ENCODE measurements at places on chromosomes 3 and 15.
A peak's percentile ranks its signal among the peaks of the same experiment; 100 is the strongest.

GRCh38 chr3:117380631-117381030 lies 671.1 kb downstream of the TUSC7 start:
- no peak for DNase-seq

- DNase-seq, result no peak
Observed at GRCh38 chr3:112364291-112364690, 31.3 kb downstream of the CD200 start.

DNA sequence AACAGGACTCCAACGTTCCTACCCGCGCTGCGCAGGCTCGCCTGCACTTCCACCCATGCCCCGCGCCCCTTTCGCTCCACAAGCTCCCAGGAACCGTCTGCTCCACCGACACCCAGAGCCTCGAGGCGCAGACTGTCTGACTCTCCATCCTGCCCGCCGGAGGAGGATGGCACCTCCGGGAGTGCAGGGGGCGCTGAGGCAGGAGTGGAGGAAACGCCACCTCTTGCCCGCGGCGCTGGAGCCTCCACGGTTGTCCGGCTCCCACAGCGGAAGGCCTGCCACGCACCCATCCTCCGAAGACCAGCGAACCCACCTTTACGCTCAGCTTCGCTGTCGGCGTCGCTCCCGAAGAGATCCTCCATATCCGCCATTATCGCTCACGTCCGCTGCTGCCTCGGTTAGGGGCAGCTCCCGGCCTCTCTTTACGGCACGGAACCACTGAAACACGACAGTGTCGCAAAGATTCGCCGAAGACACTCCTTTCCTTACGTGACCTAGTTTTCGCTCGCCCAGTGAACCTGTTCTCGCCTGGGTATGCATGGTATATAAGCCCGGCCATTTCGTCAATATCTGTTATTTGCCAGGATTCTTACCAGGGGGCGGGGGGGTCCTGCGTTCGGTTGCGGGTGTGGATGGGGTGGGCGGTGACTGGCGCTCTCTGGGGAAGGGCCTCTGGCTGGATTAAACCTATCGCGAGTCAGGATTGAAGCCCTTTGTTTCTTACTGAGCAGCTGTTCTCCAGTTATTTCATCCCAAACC lies at the start of gene LEO1:
TSS of gene LEO1 (minus strand) at position 404 of the 759 bp plus-strand sequence. CDS start at position 371, 33 bp downstream.
- DNase-seq, result peak; percentile 94

DNA sequence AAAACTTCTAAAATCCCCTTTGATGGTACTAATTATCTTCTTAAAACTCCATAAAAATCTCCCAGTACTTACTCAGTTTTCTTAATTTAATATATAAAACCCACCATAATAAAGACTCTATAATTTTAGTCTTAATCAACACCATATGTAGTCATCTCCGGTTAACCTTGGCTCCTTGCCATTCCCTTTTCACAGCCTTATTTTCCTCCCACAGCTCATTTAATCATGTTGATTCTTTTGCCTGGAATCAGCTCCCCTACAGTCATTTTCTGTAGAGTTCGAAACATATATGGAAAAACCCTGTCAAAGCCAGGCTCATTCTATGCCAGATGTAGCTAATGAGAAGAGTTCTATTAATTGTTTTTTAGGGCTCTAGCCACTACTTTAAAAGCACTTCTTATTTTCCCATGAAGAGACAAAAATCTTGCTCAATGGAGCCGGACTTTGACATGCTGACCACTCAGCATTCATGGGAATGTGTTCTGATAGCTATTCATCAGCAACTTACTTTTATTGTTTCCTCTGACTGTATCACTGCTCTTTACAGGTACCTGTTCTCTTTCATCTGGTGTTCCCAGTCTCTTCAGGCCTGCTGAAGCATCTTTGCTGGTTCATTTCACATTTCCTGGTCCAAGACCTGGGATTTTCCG lies 573.4 kb downstream of the NAALADL2 start:
- no peak for DNase-seq

DNA sequence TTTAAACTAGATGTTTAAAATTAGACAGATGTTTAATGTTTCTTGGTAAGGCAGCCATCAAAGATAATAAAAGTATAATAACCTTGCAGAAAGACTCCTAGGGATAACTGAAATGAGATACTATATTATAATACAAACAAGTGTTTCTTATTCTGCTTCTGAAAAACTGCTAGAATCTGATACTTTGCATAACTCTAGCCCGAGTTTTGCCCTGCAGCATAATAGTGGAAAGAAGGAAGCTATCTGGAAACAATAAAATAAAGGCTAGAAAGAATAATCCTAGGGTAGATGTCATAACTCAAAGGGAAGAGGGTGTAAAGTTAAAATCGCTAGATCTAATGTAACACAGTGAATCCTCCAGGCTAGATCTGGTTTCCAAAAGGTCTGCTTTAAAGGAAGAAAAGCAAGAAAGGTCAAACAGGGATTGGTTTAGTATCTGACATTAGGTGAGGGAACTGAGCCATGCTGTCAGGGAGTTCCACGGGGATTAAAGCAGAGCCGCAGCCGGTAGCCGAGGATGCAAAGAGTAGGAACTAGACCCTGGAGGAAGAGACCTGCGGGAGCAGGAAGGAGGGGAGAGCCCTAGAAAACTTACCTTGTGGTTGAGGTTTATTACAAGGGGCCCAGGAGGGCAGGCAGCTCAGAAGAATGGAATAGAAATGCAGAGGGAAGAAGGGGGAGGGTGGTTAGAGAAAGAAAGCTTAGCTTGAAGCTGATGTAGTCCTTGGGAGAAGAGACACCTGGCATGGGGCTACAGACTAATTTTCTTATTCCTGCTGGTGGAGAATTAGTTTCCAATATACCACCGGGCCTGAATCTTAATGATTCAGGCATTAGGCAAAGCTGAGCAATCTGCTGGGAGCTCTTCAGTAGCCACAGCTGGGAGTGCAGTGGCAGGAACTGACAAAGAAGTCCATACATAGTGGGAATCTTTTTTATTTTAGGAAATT lies 46.1 kb upstream of the TUSC7 start:
- peak; percentile 25 for DNase-seq

GRCh38 chr15:41914411-41914810 lies 20.6 kb upstream of the SPTBN5 start:
- DNase-seq, result no peak

DNA sequence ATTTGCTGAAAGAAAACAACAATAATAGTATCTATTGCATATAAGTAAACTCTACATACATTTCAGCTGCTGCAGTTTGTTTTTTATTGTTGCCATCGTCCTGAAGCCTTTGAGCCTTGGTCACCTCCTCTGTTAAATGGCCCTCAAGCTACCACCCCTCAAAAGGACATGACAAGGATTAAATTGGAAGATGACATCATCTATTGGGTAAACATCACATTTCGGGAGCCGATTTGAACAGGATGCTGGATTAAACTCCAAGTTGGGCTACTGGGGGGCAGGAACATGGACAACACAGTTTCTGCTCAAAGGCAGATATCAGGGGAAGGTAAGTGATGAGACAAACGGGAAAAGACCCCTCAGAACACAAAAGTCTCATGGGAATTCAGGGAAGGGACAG lies 92.3 kb upstream of the ATP2B2 start:
- DNase-seq, result no peak

GRCh38 chr3:184315543-184315867 lies 1.1 kb downstream of the EIF4G1 start:
- no peak for DNase-seq

GRCh38 chr3:124731760-124732159 lies 1.5 kb downstream of the UMPS start:
- no peak for DNase-seq

- DNase-seq, result no peak
Observed at GRCh38 chr3:143612541-143612940, 235.7 kb downstream of the SLC9A9 start.
